ENCODE measurements at places on chromosomes 2 and 18. TPM values are rescaled to one million over a fixed set of nuclear protein-coding genes. Genes with fewer than 3 reads are reported as not detected.

DNA sequence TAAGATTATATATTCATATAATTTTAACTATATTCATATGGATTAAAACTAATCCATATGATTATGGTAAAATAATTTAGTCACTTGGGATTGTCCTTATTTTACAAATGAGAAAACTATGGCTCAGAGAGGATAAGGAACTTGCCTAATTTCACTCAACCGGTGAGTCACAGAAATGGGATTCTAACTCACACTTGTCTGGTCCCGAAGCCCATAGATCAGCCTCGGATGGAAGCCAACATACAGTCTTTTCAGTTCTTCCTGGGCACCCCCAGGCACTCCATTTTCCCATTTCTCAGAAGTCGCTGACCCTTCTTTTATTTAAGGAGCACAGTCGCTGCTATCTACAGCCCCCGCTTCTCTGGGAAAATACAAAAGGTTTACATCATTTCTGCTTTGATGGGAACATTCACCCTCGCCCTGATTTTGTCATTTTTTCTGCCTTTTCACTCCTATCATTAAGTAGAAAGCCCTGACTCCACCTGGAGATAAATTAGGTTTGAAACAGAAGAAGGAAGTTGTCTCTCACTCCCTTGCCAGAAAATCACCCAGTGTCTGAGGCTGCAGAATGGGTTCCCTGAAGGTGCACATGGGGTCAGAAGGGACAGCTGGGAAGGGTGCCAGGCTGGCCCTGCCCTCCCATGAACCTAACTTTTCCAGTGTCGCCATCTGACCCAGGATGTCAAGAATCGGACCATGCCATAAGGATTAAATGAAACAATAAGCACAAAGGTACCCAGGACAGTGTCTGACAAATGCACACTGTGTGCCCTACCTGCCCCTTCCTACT is 36.6 kb downstream of the CYP1B1 start:
- no peaks in the 10 kb centered on the region for H3K36me3 ChIP-seq
- no peak overlapping the region for H3K4me3 ChIP-seq
- no peak overlapping the region for H3K27ac ChIP-seq
- peaks cover 5% of the 10 kb centered on the region for H3K27me3 ChIP-seq

DNA sequence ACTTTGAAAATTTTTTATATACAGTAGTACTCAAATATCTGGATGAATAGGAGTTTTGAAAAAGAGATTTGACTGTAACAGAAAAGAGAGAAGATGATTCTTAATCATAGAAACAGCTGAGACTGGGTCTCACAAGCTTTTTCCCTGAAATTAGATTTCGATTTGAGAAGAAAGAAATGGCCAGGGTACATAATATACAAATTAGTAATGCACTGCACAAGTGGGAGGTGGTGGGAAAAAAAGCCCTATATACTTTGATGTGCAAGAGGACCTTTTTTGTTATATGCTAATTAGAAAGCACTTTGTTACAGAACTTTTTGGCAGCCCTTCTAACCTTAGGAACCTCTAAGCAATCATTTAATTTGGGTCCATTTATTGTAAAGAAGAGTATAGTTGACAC is 62.9 kb downstream of the EML4 start:
- H3K4me3 ChIP-seq = no peak overlapping the region
- no peaks in the 10 kb centered on the region for H3K36me3 ChIP-seq
- no peaks in the 10 kb centered on the region for H3K4me1 ChIP-seq
- no peak overlapping the region for H3K27ac ChIP-seq

GRCh38 chr2:74385396-74385795 is 5.3 kb upstream of the DCTN1 start:
- no peaks in the 10 kb centered on the region for H3K36me3 ChIP-seq
- H3K4me1 ChIP-seq = peaks cover under 1% of the 10 kb centered on the region
- H3K27me3 ChIP-seq = no peaks in the 10 kb centered on the region

GRCh38 chr18:13580351-13580750 is 146.0 kb downstream of the FAM210A start:
- no peaks in the 10 kb centered on the region for H3K36me3 ChIP-seq
- H3K27me3 ChIP-seq = no peaks in the 10 kb centered on the region
- no peak overlapping the region for H3K27ac ChIP-seq
- no peak for DNase-seq
- no peaks in the 10 kb centered on the region for H3K4me1 ChIP-seq

- no peaks in the 10 kb centered on the region for H3K4me1 ChIP-seq
- H3K4me3 ChIP-seq = no peak overlapping the region
- no peak for DNase-seq
- H3K27ac ChIP-seq = no peak overlapping the region
- H3K36me3 ChIP-seq = no peaks in the 10 kb centered on the region
These were observed 4.4 kb upstream of the KLHL29 start for GRCh38 chr2:23380562-23381065.

- no peak overlapping the region for H3K27ac ChIP-seq
- DNase-seq = no peak
- H3K4me3 ChIP-seq = no peak overlapping the region
- no peaks in the 10 kb centered on the region for H3K36me3 ChIP-seq
These were observed 179.5 kb downstream of the PTGR3 start for GRCh38 chr18:75029481-75029880.

DNA sequence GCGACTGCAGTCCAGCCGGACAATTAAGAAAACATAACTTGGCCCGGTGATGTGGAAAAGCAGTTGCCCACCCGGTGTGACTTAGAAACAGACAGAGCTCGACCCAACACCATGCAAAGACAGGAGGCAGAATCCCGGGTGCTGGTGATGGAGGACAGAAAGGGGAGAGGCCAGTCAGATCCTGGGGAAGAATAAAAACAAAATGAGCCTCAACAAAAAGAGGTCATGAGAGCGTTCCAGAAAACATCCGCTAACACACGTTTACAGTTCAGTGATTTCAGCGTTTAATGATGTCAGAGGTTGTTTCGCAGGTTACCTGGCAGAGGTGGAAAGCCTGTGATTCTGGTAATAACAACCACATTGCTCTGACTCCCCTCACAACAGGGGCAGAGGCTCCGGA is 111.9 kb downstream of the OSR1 start:
- DNase-seq = no peak
- no peaks in the 10 kb centered on the region for H3K27me3 ChIP-seq
- no peaks in the 10 kb centered on the region for H3K4me1 ChIP-seq
- H3K4me3 ChIP-seq = no peak overlapping the region

- H3K4me3 ChIP-seq = no peak overlapping the region
- DNase-seq = no peak
- no peaks in the 10 kb centered on the region for H3K36me3 ChIP-seq
These were observed 79.4 kb upstream of the AGAP1 start for GRCh38 chr2:235414422-235414821.

GRCh38 chr2:206164261-206164862 is 4.7 kb downstream of the EEF1B2 start:
- no peaks in the 10 kb centered on the region for H3K4me1 ChIP-seq
- H3K27me3 ChIP-seq = no peaks in the 10 kb centered on the region
- H3K27ac ChIP-seq = no peak overlapping the region

GRCh38 chr2:23065210-23065609 is 319.8 kb upstream of the KLHL29 start:
- H3K27ac ChIP-seq = no peak overlapping the region
- DNase-seq = no peak
- H3K4me1 ChIP-seq = no peaks in the 10 kb centered on the region
- H3K36me3 ChIP-seq = no peaks in the 10 kb centered on the region

DNA sequence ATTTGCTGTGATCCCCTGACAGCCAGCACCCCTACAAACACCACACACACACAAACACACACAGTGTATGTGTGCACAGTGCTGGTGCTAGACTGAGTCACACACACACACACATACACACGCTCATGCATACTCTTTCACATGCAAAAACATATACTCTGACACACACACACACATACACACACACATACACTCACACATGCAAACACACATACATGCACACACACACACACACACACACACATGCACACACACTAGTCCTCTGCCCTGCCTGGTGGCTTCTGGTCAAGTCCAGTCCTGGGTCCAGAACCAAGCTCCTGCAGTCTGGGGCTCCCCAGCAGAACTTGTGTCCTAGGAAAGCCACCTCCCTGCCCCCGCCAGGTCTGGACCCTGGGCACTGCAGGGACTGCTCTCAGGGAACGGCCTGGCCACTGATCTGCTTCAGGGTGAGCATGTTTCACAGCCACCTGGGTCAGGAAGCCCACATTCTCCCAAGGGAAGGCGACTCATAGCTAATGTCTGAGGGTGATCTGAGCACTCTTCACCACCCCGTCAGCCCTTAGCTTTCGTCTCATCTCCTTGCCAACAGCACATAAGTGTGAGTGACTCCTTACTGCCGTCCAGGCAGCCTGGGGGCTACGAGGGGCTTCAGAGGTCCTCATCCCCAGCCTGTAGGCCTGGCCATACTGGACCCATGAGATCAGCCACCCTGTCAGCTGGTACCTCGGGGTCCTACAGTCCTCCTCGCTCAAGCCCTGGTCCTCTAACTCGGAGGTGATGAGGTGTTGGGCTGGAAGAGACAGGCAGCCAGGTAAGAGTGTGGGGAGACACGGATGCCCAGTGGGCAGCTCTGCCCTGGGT is 88.1 kb downstream of the MCFD2 start:
- H3K27ac ChIP-seq = no peak overlapping the region
- no peak overlapping the region for H3K4me3 ChIP-seq
- no peak for DNase-seq
- no peaks in the 10 kb centered on the region for H3K36me3 ChIP-seq
- H3K4me1 ChIP-seq = no peaks in the 10 kb centered on the region

The AOX1 gene
- 5.6 TPM for total RNA-seq

The REG3A gene
- total RNA-seq = not detected

The CLEC4F gene
- total RNA-seq = not detected

The IL36RN gene
- total RNA-seq = not detected

The KCNE4 gene
- total RNA-seq = not detected

The PRSS56 gene
- total RNA-seq = not detected

The APCDD1 gene
- total RNA-seq = 3.0 TPM

The TCF23 gene
- total RNA-seq = not detected

The PLGLB1 gene
- 0.54 TPM for total RNA-seq

All from H1 (cell line).